ENCODE measurements at places on chromosomes 7 and 10.

- DNase-seq: no peak
Observed at GRCh38 chr7:81604075-81604807, 165.6 kb downstream of the HGF start.

GRCh38 chr7:37758501-37759045, 75.0 kb downstream of the GPR141 start:
- DNase-seq: no peak

DNA sequence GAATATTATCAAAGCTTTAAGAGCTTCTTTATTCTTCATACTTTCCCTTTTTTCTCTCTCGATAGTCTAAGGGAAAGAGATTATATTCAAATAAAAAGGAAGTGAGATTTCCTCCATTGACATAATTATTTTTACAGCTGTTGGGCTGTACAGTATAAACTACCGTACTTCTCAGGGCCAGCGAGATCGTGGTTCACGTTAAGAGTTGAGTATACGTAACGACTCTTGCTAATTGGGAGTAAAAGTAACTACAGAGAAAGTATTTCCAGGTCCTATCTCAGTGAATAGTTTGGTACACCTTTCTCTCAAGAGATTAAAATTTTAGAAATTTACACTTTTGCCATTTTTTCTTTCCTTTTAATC, 57.8 kb downstream of the INPP5F start:
- no peak for DNase-seq

GRCh38 chr10:132120200-132120599, 54.5 kb downstream of the JAKMIP3 start:
- DNase-seq: no peak

- no peak for DNase-seq
Observed at GRCh38 chr7:112385516-112385915, 64.7 kb upstream of the IFRD1 start.

- DNase-seq: no peak
Observed at GRCh38 chr10:100984672-100985177, 2.6 kb downstream of the MRPL43 start.

DNA sequence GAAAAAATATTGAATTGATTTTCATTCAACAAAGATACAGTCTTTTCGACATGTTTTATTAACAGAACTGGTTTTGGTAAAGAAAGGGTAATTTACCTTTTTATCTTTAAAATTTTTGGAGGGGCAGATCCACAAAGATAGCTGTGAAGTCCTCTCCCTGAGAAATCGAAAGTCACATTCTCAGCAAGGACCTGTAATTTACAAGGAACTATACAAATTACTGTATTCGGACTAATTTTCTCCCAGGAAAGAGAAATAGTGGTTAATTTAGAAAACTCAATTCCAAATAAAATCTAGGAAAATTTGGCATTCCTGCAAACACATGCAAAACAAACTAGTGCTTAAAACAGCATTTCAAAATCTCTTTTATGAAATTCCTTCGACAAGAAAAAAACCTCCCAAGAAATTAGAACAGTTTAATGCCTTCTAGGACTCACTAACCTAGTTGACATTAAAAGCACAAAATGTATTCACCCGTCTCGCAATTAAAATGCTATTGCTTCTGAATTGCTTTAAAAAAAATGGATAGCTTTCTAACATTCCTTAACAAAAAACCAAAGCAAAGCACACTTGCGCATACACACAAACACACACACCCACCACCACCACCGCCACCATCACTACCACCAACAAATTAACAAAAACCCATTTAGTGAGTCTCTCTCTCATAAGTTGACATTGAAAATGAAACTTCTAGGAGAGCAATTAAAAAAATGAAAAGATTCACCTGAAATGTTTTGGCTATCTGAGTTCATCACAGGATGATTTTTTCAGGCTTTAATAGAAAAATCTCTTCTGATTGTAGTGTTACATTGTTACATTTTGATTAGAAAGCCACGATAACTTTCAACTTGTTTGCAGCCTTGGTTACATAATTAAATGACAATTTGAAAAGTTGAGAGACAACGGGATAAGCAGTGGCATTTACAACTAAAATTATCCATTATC, 4.0 kb upstream of the NKX2-3 start:
- DNase-seq: no peak

DNA sequence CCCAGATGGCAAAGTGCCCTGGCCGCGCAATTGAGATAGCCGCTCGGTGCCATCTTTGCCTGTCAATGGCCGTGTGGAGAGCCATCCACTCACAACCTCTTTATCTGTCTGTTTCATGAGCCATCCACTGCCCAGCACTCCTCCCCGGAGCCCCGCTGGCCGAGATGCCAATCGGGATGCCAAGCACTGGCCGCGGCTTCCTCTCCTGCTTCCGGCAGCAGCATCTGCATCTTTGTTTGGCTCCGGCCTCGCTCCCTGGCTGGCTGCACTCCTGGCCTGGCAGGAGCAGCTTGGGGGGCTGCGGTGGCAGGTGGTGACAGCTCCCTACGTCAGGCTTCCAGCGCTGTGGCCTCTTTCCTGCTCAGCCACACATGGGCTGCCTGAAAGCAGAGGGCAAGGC, 231.7 kb downstream of the USP6NL start:
- DNase-seq: no peak

DNA sequence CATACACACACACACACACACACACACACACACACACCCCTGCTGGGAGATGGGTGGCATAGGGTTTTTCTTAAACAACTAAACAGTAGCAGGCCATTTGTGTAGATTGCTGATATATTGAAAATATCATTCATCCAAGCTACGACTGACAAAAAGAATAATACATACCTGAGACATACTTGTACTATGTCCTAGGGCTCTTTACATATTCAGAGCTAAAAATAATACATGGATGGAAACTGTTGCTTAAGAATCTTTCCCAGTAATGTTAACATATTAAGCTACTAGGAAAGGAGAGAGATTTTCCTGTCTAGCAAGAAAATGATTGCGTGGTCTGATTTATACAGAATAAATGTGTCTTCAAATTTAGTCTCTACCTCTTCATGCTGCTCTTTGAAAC, 40.2 kb upstream of the TUBB8 start:
- DNase-seq: no peak

DNA sequence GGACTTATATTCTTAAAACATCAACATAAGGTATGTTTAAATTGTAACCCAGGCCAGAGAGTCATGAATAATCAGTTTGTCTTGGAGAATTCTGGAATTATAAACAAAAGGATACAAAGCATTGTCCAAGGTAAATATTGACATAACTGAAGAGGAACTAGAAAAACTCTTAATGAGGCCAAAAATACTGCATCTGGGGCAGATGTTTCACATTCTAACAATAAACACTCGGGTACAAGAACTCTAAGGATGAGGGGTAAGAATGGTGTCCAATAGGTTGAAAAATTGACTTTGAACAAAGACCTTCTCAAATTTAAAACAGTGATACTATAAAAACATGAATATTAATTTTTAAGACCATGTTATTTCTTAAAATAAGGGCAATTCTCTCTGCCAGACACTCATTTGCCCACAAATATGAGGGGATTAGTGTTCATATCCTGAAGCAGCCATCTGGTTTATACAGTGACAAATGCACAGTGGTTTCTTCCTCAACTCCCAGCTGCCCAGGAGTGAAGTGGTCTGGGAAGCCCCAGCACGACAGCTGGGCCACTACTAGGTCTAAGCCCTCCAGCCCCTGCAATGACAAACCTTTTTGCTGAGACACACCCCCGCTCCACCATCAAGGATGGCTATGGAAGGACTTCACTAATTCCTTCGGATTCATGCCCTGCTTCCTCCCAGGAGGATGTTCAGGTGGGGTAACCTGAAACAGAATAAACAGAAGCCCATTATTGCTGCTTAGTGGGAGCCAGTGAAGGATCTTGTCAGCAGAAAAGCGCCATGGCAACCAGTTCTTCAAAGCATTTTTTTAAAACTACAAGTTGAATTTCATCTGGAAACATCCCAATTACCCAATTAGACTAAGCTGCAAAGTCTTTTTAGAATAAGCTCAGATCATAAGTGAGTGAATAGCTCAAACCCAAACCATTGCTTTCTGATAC, 107.5 kb upstream of the ARID5B start:
- DNase-seq: no peak

- no peak for DNase-seq
Observed at GRCh38 chr10:114301177-114301576, 62.1 kb downstream of the VWA2 start.

- no peak for DNase-seq
Observed at GRCh38 chr10:23037561-23037960, 57.8 kb upstream of the MSRB2 start.

GRCh38 chr7:376306-377079, 86.5 kb downstream of the FOXL3 start:
- no peak for DNase-seq

DNA sequence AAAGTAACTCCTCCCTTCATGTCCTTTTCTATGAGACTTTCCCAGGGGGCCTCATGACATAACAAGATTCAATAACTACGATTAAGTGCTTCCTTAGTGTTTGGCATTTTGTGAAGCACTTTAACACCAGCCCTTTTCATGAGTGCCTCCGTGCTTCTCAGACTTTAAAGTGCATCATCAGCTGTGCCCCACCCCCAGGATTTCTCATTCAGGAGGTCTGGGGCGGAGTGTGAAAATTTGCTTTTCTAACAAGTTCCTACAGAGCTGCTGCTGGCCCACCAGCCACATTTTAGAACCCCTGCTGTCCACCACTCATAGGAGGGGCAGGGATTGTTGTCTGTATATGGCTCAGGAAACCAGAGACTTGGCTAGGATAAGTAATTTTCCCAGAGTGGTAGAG, 445.3 kb downstream of the LRMDA start:
- no peak for DNase-seq

GRCh38 chr7:24619978-24620377, 46.7 kb downstream of the PALS2 start:
- DNase-seq: no peak
